AG08395 (cell line): ENCODE measurements at places on chromosomes 12 and 14.

- peak; percentile 81 for DNase-seq
These were observed 183.1 kb downstream of the TMTC3 start for GRCh38 chr12:88325076-88325815.

DNA sequence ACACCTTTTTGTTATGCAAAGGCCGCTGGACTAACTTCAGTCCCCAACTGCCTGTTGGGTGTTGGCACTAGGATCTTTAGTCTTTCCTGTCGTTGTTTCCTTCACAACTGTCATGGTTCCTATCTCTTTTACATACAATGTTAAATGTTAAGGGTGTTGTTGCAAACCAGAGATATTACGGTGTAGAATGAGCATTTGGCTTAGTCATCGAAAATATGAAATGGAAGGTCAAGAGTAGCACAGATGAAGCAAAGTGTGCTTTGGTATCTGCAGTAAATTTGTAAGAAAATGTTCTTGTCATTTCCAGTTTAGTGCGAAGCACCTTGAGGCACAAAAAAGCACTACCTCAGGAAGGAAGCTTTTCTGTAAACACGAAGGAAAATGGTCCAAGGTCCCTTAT is 751.3 kb upstream of the LRFN5 start:
- DNase-seq: no peak

DNA sequence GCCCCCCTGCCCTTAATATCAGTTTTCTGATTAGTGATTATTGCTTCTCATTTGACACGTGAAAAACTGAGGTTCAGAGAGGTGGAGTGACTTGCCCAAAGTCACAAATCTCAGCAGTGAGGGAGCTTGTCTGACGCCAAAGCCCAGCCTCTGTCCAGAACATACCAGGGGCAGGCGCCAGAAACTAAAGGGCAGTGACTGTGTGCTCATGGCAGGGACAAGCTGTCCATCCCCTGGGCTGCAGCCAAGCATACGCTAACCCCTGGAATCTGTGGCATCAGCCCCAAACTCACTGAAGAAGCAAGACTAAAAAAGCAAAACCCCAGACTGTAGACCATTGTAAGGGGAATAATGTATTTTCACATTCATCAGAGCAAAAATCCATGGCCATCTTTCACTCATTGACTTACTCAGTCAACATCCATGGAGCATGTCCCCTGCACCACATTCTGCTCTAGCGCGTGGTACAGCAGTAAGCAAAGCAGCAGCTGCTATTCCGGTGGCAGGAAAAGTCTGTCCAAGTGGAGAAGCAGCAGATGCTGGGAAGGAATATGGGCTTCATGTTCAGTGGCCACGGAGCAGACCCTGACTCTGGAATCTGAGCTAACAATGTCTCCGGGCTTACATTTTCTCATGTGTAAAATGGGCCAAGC is 1.5 kb upstream of the SERPINA4 start:
- DNase-seq: no peak

DNA sequence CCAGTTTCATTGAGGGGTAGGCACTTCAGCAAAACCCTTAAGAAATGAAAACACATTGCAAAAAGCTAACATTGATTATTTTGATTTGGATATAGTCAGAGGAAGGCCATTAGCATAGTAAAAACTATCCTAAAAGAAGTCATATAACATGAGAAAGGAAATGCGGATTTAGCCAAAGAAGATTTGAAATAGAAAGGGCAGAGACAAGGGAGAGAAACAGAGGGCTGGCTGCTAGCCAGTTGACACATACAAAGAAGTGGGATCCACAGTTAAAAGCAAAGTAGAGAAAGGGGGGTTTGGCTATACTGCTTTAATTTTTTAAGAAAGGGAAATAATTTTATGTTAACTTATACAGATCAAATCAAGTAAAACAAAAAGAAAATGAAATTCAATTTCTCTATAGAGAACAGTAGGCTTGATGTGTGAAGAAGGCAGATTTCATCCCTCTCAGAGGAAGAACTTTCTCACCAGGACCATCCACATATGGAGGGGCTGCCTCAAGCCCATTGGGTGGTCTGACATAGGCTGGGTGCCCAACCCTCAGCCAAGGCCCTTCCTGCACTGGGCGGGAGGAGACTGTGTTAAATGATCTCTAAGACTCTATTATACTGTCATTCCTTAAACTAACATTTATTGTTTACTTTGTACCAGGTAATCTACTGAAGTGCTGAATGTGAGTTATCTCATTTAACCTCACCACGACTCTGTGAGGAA is 420.3 kb downstream of the CCDC91 start:
- DNase-seq: no peak

DNA sequence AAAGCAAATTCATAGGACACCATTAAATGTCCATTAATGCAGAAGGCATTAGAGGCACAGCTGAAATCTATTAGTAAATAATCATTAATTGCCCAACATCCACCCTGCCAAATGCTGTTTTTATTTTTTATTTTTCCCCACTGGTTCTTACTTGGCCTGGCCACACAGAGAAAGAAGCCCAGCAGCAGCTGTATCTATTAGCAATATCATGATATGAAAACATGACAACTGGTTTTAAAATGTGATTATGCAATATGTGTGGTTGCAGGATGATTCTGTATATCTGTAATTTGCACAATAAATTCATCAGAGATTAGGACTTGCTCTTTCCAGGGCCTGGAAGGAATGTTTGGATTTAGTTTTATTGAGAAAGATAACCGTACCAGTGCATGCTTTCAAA is 44.9 kb downstream of the SIX6 start:
- no peak for DNase-seq

DNA sequence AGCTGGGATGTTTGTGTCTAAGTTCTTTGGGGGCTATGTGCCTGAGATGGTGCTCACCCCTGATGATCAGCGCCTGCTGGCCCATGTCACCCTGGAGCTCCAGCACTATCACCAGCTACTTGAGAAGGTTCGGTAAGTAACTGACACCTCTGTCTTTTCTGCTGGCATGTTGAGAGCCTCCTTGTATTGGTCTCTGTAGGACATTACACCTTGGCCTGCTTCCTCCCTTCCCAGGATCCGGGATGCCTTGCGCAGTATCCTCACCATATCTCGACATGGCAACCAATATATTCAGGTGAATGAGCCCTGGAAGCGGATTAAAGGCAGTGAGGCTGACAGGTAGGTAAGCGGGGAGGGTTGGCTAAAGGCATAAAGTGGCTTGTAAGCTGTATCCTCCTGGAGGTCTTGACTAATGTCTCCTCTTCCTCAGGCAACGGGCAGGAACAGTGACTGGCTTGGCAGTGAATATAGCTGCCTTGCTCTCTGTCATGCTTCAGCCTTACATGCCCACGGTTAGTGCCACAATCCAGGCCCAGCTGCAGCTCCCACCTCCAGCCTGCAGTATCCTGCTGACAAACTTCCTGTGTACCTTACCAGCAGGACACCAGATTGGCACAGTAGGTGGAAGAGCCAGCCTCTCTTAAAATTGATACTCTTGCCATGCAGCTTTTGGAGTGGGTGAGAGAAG is 5.5 kb downstream of the DDIT3 start:
- no peak for DNase-seq

GRCh38 chr12:120536064-120536791 is 2.1 kb downstream of the RNF10 start:
- no peak for DNase-seq

- no peak for DNase-seq
These were observed 55.0 kb downstream of the PAX9 start for GRCh38 chr14:36716614-36717184.

- DNase-seq: no peak
These were observed 28.5 kb downstream of the CFL2 start for GRCh38 chr14:34685819-34686428.

GRCh38 chr12:114136631-114137030 is 170.5 kb upstream of the RBM19 start:
- peak; percentile 31 for DNase-seq

- no peak for DNase-seq
These were observed 7.9 kb downstream of the TMEM63C start for GRCh38 chr14:77189479-77189878.

DNA sequence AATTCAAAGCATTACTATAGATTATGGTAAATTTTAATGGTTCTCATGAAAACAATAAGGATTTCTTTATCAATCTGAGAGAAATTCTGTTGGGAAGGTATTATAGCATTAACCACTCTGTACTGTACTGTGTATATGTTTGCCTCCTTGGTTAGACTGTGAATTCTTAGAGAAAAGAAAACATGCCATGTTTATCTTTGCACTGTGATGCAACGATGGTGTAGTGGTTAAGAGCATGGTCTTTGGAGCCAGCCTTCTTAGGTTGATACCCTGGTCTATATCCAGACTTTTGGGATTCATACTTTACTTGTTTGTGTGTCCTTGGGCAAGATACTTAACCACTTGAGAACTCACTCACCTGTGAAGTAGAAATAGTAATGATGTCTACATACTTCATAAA is 32.2 kb upstream of the NUBPL start:
- no peak for DNase-seq

DNA sequence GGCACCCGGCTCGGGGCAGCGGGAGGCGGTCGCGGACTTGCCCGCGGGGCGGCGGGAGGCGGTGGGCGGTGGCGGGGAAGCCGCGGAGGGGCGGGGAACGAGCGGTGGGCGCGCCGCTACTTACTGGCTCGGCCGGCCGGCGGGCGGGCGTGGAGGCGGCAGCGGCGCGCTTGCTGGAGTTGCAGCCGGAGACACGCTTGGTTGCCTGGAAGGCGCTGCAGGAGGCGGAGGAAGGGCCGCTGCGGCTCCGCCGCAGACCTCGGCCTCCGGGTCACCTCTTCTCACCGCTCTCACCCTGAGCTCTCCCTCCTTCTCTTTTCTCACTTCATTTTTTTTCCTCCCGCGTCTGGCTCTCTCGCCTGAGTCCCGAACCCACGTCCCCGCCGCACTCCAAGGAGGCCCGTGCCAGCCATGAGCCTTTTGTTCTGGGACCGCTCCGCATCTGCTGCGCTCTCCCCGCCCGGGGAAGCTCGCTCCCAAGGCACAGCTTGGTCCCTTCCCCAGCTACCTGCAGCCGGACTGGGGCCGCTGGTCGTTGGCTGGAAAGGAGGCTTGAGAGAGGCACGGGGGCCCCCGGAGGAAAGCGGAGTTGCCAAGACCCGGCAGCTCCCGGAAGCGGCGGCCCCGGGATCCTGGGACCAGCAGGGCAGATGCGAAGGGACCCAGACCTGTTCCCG is 592 bp upstream of the KCNK10 start:
- no peak for DNase-seq

DNA sequence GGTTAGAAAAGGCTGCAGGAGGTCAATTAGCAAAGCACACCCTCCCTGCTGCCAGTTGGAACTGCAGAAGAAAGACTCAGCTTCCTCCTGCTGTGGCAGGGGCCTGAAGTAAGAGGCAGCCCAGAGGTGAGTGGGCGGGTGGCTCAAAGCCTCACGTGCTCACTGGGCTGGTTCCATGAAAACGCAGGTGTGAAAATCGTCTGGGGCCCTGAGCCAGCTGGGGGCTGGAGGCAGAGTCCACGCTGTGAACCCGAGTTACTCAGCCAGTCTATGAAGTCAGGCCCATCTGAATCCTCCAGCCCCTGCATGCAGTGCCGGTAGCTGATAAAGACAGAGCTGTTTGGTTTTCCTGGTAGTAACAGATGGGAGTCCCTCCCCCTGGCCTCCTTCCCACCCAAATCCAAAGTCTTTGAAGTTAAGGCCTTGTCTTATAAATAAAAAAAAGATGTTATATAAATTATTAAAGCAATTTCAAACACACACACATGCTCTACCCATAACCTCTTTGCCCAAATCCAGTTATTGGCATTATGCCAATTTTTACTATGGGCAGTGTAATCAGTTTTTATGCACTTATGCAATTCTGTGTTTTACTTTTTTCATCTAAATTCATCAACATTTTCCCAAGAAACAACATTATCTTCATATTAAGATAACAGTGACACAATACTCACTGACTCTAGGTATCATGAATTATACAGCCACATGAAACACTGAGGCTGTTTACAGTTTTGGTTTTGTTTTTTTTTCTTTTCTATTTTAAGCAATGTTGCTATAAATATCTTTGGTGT is 57.9 kb upstream of the PNMA1 start:
- DNase-seq: no peak

- peak; percentile 25 for DNase-seq
These were observed 209.5 kb downstream of the ANO6 start for GRCh38 chr12:45425426-45425825.

DNA sequence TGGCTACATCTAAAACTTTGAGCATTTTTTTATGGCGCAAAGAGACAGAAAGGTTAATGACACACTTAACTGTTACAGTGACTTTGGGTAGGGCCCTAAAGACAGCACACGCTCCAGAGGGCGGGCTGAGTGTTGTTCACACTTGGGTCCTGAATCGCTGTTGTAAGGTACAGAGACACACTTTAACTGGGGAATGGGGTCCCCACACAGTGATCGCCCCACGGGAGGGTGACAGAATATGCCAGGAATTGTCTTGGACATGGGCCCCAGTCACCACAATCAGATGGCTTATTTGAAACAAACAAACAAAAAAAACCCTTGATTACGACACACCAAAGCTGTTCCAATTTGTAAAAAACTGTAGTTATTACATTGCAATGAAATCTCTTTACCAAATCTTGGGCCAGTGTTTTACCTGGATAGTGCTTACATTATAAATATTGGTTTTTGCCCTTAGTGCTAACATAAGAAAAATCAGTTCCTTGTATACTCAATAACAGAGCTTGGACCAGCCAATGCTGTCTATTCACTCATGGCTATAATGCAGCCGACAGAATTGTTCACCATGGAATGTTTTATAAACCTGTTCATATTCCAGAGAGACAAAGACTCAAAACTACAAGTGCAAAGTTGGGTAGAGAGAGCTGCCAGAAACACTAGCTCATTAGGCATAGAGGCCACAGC is 28.3 kb downstream of the KCTD10 start:
- no peak for DNase-seq

GRCh38 chr12:40560848-40561247 is 131.4 kb upstream of the CNTN1 start:
- DNase-seq: no peak

- DNase-seq: no peak
These were observed 107.1 kb downstream of the TMTC2 start for GRCh38 chr12:82793751-82794281.

- no peak for DNase-seq
These were observed 55.8 kb downstream of the SRRM4 start for GRCh38 chr12:119036878-119037825.

DNA sequence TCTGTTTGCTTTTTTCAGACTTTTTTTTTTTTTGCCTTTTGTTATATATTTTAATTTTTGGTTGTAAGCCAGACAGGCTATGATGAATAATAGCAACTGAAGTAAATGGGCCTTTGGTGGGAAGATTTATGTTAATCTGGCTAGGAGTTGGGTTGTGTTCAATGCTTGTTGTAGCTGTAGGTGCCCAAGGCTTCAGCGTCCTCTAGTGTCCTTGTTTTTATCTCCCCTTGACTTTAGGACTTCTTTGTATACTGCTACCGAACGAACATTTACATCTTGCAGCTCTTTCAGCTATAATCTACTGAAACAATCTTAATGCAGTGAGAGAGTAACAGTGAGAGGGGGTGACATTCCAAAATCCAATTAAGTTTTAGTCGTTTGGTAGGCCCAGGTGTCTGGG is 848.4 kb upstream of the FBXO33 start:
- no peak for DNase-seq
